LHCN-M2 (cell line): ENCODE measurements at places on chromosomes 11 and 22.

GRCh38 chr22:32555581-32555980 lies 81.0 kb downstream of the FBXO7 start:
- no peak for DNase-seq

GRCh38 chr11:31337806-31338205 lies 31.7 kb downstream of the DCDC1 start:
- DNase-seq, result no peak

DNA sequence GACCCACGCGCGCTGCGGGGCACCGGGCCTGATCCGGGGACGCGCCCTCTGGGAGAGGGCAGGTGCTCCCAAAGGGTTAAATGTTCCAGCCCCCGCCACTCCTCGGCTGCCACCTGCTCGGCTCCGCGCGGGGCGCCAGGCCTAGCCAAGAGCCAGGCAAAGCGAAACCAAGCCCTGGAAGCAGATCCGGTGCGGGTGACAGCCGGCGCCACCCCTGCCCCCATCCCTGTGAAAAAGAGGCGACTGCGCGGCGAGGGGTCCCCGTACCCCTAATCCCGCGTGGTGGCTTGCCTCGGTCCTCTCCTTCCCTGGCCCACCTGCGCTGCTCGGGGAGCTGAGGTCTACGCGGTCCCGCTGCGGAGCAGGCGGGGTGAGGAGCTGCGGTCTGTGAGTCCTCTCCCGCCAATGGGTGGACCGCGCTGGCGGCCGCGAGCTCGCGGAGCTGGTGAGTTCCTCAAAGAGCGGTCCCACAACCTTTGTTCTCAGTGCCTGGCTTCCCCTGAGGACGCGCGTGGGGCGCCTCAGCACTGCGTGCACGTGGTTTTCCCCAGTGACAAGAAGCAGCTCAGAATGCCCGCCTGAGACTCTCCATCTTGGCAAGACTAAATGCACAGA lies at the start of gene ME3:
Gene ME3 (minus strand): TSS at position 610 of the 615 bp plus-strand sequence.
- DNase-seq, result peak; percentile 59

DNA sequence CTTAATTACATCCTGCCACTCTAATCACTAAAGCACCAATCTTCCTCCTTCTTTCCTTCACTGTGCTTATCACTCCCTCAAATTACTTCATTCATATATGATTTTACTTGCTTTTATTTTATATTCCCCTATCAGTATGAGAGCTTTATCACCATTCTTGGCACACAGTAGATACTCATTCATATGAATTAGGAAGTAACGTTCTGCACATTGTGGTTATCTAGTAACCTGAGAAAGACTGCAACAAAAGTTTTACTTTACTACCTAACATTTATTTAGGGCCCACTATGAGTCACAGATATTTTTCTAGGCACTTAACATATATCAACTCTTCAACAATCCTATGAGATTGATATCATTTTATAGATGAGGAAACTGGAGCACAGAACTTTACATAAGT lies 1559.9 kb upstream of the TENM4 start:
- DNase-seq, result no peak

- peak; percentile 67 for DNase-seq
Observed at GRCh38 chr11:33329705-33330329, 72.6 kb downstream of the HIPK3 start.

DNA sequence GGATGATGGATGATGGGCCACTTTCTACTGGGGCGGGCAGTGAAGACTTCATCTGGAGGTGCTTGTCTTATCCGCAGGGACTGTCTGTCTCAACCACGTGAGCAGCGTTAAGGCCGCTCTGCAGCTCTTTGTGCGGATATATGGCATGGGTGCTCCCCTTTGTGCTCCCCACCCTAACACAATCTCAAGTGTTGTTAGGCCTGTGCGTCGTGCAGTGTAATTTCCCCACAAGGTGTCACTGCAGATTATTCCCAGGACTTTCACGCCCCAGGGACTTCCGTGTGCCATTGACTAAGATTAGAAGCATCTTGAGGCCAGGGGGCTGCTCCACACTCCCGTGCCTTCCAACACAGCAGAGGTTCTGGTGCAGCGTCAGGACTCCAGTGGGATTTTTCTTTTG lies 65.3 kb downstream of the TBC1D22A start:
- no peak for DNase-seq

- DNase-seq, result no peak
Observed at GRCh38 chr11:117827521-117828511, 3.3 kb upstream of the FXYD2 start.

- DNase-seq, result no peak
Observed at GRCh38 chr11:69662806-69663205, 12.3 kb downstream of the LTO1 start.

DNA sequence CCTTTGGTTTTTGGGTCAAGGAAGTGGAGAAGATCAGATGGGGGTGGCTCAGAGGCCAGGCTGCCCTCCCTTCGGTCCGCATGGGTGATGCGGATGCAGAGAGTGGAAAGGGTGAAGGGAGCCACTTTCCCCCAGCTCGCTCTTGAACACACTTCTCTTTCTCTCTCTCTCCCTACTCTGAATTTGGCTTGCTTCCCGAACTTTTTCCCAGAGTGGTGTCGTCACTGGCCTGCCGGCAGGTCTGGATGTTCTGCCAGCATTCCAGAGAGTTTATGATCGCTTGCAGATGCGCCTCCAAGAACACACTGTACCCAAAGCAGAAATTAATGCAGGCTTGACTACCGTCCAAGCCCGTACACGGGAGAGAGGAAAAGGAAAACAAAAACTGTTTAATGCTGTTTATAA lies 103.2 kb downstream of the ZBTB16 start:
- peak; percentile 99 for DNase-seq
